Smooth muscle cell of the coronary artery (primary cell): ENCODE measurements at places on chromosomes 16 and 17. TPM values are rescaled to one million over a fixed set of nuclear protein-coding genes. Genes with fewer than 3 reads are reported as not detected.

C17orf100 gene
- under 0.01 and 0.45 TPM in 2 replicates for total RNA-seq

P2RX1 gene
- under 0.01 and 1.3 TPM in 2 replicates for total RNA-seq

GGA3 gene
- total RNA-seq, result 10.5 and 18.5 TPM in 2 replicates

ZNF764 gene
- 0.70 and 3.5 TPM in 2 replicates for total RNA-seq

CRYBA1 gene
- total RNA-seq, result 0.70 TPM in 1 of 2 replicates, not detected in the other

GUCY2D gene
- total RNA-seq, result not detected in 2 replicates

NUP88 gene
- total RNA-seq, result 54.3 and 73.6 TPM in 2 replicates

ENPP7 gene
- total RNA-seq, result not detected in 2 replicates

NPIPA8 gene
- not detected in 2 replicates for total RNA-seq

MYH2 gene
- total RNA-seq, result not detected in 2 replicates

LDAF1 gene
- 36.7 and 91.3 TPM in 2 replicates for total RNA-seq

ARHGDIA gene
- total RNA-seq, result 31.6 and 123 TPM in 2 replicates

SOX15 gene
- total RNA-seq, result 0.23 TPM in 1 of 2 replicates, not detected in the other

SLX1A gene
- 6.2 and 39.7 TPM in 2 replicates for total RNA-seq

TNFRSF12A gene
- 42.1 and 365 TPM in 2 replicates for total RNA-seq

ABCC12 gene
- not detected in 2 replicates for total RNA-seq

NCBP3 gene
- total RNA-seq, result 10.5 and 15.7 TPM in 2 replicates

THAP11 gene
- total RNA-seq, result 26.3 and 47.7 TPM in 2 replicates
